Skin of body (tissue), 3 donors: ENCODE measurements at places on chromosomes 5 and 9. TPM values are rescaled to one million over a fixed set of nuclear protein-coding genes. Genes with fewer than 3 reads are reported as not detected.

DNA sequence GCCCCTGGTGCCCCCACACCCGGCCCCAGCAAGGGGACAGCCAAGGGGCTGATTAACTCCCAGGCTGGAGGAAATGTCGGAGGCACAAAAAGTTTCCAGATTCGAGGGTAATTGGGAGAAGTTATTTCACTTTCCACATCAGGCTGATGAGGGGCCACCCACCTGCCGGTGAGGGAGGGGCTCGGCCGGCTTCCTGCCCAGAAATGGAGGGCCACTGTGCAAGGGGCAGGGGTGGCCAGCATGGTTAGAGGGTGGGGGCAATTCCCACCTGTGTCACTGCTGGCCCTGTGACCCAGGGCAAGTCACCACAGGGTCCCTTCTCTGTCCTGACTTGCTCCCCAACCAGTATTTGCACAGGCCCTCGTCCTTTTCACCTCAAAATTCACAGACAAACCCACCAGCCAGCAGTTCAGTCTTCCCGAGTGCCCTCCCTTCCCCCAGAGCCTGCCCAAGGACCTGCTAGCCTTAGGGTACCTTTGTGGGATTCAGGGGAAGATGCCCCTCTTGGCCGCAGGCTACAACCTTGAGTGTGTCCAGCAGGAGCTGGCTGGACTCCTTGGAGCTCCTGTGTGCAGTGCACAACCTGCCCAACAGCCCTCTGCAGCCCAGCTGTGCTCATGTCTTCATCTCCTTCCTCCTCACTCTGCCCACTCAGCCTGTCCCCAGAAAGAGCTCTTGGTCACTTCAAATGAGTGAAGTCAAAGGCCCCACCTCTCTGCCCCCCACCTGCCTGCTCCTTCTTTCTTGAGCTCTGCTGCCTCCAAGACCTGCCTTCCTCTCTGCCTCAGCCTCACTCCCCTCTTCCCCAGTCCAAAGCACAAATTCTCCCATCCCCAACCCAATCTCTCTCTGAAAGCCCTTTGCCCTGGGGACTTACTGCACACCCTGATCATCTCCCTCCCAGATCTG lies 130.5 kb downstream of the BARX1 start:
- no peak for DNase-seq

DNA sequence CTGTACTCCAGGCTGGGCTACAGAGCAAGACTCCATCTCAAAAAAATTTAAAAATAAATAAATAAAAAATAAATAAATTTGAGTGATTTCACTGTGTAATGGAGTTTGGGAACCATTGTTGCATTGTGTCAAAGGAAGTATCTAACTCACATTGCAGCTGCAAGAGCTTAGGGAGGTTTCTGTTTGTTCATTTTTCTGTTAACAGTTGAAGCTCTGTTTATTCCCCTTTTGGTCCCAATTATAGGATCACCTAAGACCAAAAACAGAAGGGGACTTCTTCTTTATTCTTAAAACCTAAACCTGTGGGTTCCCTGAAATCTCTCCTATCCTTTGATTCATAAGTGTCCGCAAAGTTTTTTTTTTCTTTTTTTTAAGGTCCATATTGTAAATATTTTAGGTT lies 28.6 kb upstream of the PCAT7 start:
- no peak for DNase-seq

DNA sequence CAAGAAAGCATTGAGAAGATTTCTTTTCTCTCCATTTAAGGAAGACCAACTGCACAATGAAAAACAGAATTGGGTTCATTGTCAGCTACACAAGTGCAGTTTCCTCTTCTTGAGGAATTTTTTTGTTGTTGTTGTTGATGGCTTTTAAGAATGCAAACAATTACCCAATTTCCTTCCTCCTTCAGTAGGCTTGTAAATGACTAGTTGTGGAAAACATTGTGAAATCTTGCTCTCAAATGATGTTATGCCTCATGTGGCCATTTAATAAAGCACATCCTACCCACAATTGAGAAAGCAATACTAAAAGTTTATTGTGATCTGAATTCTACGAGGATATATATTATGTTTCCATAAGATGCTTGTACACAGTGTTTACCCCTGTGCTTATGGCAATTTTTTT lies 171.6 kb downstream of the FAM174A start:
- DNase-seq, result no peak

MEGF10 gene
- total RNA-seq, result 4.7 TPM

DNA sequence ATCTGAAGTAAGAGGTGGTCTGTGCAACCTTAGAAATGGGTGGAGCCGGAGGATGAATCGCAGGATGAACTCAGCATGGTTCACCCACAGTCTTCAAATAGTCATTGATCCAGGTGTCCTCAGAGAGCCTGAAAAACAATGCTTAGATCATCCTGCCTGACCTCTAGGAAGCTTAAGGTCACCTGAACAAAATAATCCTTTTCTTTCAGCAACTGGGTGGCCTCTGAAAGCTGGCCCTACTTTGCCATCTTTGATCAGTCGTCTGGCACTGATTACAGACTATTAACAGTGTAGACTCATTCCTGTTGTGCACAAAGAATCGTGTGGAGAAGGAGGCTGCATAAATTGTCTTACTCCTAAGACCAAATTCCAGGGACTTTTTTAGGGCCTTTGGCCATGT lies 50.7 kb downstream of the PIP5K1B start:
- DNase-seq, result no peak

- no peak for DNase-seq
Measured at GRCh38 chr9:92917176-92917800, 30.0 kb upstream of the FGD3 start.

- no peak for DNase-seq
Measured at GRCh38 chr9:103152473-103152872, 157.3 kb downstream of the CYLC2 start.

DNA sequence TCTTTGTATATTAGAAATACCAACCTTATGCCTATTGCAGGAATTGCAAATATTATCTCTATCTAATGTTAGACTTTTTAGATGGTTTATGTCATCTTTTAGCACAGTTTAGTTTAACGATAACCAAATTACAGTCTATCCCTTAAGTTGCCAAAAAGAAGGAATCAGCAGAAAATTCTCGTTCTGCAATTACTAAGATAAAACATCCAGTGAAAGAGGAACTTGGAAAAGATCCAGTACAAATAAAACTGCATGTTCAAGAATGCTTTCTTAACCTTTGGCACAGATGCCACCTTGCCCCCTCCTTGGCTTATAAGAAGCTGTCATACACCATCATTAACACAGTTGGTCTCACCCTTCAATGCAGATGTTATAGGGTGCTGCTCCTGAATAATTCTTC lies 124.0 kb downstream of the SEMA5A start:
- no peak for DNase-seq

CCNJL gene
- 3.2 TPM for total RNA-seq

- no peak for DNase-seq
Measured at GRCh38 chr5:60410427-60410826, 289.5 kb downstream of the DEPDC1B start.

CDX1 gene
- 0.49 TPM for total RNA-seq

GRCh38 chr9:28365020-28365640 lies 791.8 kb upstream of the C9orf72 start:
- DNase-seq, result no peak

DNA sequence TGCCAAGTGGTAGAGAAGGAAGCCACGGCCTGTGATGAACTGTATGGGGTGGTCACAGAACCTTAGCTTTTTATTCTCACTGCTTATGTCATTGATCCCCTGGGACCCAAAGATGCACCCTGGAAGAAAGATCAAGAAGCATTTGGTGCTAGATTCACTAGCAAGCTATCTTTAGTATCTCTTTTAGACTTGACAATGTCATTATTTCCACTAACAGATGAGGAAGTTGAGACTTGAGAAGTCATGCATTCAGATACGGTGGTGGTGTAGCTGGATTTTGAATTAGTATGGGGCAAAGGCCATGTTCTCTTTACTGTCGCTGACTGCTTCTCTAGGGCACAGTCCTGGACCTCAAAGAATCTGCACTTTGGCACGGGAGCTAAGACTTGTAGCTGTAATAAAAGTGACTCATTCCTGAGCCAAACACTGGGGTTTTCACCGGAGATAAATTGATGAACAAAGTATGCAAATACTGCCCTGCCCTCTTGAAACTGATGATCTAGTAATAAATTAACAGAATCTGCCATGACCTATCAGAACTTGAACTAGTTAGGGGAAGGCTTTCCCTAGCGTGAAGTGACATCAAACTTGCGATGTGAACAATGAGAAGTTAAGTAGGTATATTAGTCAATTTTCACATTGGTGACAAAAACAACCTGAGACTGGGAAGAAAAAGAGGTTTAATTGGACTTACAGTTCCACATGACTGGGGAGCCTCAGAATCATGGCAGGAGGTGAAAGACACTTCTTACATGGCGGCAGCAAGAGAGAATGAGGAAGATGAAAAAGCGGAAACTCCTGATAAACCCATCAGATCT lies 5.4 kb downstream of the GDA start:
- DNase-seq, result no peak

- no peak for DNase-seq
Measured at GRCh38 chr5:75509956-75510355, 1.5 kb downstream of the CERT1 start.

DNA sequence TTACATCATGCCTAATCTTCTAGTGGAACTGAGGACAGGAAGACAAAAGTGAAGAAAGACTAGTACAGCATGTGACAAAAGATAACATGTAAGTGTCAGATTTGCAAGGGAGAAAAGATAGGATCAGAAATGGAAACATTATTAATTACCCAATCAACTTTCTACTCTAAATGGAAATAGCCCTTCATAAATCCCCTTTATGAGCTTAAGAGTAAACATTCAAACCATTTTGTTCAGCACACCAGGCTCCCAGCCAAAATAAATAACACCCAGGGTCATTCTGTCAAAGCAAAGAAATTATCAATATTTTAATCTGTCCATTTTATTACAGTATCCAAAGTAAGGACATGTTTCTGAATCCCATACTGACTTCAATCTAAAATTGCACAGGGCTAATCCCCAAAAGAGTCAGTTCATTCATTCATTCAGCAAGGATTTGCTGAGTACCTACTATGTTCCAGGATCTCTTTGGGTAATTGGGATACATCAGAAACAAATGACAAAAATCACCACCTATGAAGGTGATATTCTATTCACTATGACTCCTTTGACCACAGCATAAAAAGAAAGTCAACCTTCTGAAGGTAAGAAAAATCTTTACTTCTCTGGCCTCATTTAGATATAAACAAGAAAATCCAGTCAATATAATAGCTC lies 5.3 kb downstream of the PRELID2 start:
- no peak for DNase-seq

DNA sequence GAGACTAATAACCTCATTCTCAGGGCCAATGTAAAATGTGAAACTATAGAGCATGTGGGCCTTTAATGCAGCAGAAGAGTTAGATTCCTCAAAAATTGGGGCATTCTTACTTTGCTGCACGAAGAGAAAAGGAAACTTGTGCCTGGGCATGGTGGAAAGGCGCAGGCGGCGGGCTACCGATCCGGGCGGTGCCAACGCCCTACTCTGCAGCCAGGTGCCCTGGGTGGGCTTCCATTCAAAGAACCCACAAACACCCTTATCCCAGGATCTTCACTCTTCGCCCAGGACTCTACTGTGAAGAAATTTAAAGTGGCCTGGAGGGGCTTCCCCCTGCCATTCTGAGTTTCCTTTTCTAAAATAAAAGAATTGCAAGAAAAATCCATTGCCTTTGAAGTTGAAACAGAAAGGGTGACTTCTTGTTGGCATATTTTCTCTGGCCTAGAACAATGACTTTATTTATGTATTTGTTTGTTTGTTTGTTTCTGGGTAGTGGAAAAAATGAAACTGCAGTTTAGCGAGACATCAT lies 124.9 kb downstream of the TMEM161B start:
- no peak for DNase-seq

GRCh38 chr9:129075996-129076639 lies 4.8 kb upstream of the DOLPP1 start:
- DNase-seq, result no peak

- DNase-seq, result no peak
Measured at GRCh38 chr5:96075579-96076289, 114.1 kb upstream of the ELL2 start.

GRCh38 chr9:131630205-131630831 lies 85.0 kb downstream of the PRRT1B start:
- DNase-seq, result no peak

- DNase-seq, result no peak
Measured at GRCh38 chr5:123936548-123936947, 424.6 kb downstream of the CSNK1G3 start.

NIPAL4 gene
- total RNA-seq, result 11.9 TPM

HTR4 gene
- not detected for total RNA-seq

DNAH5 gene
- total RNA-seq, result 0.20 TPM

PAEP gene
- total RNA-seq, result not detected

- no peak for DNase-seq
Measured at GRCh38 chr9:135255841-135256580, 168.5 kb downstream of the OLFM1 start.

DNA sequence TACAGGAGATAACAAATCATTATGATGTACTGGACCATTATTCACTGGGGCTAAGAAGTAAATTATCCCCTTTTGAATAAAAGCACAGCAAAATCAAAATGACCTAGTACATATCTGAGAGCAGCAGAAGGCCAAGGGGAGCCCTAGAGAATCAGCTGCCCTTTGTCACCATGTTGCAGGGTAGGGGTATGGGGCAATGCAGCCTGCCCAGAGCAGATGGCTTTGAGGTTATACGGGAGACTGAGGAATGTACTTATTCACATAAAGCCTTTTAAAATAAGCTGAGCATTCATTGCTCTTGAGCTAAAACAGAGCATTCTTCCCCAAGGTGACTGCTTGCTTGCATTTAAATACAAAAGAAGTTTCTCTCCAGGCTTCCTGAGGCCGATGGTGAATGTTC lies 2.6 kb upstream of the TNFAIP8 start:
- no peak for DNase-seq

TAF11L10 gene
- total RNA-seq, result not detected

GRCh38 chr9:21561502-21561901 lies 79.4 kb upstream of the IFNE start:
- no peak for DNase-seq

F2RL1 gene
- 32.4 TPM for total RNA-seq

DNA sequence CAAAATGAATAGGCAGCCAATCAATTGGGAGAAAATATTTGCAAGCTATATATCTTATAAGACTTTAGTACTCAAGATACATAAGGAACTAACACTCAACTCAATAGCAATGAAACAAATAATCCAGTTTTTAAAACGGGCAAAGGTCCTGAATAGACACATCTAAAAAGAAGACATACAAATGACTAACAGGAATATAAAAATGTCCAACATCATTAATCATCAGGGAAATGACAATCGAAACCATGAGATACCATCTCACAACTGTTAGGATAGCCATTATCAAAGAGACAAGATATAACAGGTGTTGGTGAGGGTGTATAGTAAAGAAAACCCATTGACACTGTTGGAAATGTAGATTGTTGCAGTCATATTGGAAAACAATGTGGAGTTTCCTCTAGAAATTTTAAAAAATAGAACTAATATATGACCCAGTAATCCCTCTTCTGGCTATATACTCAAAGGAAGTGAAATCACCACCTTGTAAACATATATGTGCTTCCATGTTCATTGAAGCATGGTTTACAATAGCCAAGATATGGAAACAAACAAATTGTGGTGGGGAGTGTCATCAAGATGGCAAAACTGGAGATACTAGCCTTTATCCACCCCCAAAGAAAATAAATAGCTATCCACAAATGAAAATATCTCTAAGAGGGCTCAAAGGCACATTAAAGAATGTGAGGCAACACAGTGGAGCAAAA lies 13.9 kb upstream of the BTNL3 start:
- no peak for DNase-seq
